ENCODE measurements at places on chromosomes 7 and 10.

- DNase-seq = no peak
These were observed 213.1 kb downstream of the TPK1 start for GRCh38 chr7:144622745-144623144.

DNA sequence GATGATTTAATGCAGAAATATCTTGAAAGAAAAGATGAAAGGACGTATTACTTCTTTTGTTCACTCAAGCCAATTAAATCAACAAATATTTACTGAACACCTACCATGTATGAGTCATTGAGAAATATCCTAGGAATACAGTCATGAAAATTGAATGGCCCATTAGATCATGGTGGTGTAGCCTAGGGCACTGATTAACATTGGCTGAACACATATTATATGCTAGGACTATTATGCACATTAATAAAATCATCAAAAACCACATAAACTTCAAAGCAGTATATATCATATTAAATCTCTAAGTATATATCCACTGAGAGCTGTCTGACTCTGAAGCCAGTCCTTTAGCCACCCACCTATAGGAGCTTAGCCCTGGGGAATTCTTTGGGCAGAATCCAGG is 41.8 kb downstream of the FAM204A start:
- DNase-seq = no peak

- no peak for DNase-seq
These were observed 109.8 kb upstream of the NOBOX start for GRCh38 chr7:144513334-144513733.

DNA sequence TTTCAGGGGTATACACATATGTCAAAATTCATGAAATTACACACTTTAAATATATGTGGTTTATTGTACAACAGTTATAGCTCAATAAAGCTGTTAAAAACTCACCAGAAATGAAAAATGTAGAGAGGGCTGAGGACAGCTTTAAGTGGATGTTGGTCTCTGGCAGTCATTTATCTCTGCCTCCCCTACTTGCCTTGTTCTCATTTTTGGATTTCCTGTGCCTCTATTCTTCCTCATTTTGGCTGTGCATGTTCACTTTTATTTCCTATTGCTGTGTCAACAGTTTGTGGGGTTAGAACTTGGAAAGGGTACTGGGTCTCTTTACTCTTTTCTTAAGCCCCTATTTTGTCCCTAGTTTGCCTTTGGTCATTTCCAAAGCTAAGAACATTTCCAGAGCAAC is 18.6 kb upstream of the MEST start:
- DNase-seq = no peak

- DNase-seq = no peak
These were observed 581.2 kb downstream of the SUGCT start for GRCh38 chr7:40716052-40716451.

GRCh38 chr7:101784292-101785127 is 32.9 kb upstream of the CUX1 start:
- no peak for DNase-seq

DNA sequence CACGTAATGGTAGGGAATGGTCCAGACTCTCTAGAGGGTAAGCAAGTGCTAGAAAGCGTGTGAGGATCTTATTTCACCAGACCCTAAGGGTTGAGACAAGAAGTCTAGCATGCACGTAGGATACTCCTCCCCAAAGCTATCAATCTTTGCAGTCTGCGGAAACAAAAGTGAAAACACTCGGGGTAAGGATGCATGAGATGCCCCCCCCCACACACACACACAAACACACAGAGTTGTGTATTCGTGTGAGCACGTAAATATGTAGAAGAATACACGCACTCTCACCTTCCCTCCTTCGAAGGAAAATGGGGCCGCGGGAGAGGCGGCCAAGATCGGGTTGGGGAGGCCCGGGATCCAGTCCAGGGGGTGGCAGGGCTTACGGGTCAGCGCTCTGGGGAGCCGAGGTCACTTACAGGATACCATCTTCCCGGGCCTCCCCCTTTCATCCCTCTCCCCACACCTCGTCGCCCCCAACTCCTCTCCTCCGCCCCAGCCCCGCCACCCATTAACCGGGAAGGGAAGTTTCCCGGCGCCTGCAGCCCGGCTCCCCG is 455 bp downstream of the CUL2 start:
- DNase-seq = no peak
